ENCODE measurements at places on chromosomes 4 and X. TPM values are rescaled to one million over a fixed set of nuclear protein-coding genes. Genes with fewer than 3 reads are reported as not detected.

The HOPX gene
- under 0.01 TPM for total RNA-seq

The TLL1 gene
- 19.0 TPM for total RNA-seq

The TEX11 gene
- not detected for total RNA-seq

The PACRGL gene
- 19.4 TPM for total RNA-seq

The HELQ gene
- 11.6 TPM for total RNA-seq

All from fibroblast of villous mesenchyme (primary cell).